Hepatocyte (in vitro differentiated cells): ENCODE measurements at places on chromosomes 7 and 10.

DNA sequence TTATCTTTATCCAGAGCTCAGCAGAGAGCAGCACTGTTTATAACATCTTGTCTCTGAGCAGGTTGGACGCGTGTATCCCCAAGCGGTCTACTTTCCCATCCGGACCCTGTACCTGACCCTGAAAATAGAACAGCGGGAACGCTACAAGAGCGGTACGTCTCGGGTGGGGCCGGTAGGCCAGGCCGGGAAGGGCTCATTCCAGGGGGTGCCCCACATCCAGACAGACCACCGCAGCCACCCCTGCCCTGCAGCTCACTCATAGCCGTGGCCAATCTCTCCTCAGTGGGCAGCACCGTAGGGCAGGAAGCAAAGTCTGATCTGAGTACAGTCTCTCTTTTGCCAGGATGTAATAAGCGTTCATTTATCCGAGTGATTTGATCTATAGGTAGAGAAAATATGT lies 113.7 kb downstream of the TRRAP start:
- DNase-seq, result no peak

GRCh38 chr7:81929386-81929785 lies 159.5 kb upstream of the HGF start:
- DNase-seq, result no peak

DNA sequence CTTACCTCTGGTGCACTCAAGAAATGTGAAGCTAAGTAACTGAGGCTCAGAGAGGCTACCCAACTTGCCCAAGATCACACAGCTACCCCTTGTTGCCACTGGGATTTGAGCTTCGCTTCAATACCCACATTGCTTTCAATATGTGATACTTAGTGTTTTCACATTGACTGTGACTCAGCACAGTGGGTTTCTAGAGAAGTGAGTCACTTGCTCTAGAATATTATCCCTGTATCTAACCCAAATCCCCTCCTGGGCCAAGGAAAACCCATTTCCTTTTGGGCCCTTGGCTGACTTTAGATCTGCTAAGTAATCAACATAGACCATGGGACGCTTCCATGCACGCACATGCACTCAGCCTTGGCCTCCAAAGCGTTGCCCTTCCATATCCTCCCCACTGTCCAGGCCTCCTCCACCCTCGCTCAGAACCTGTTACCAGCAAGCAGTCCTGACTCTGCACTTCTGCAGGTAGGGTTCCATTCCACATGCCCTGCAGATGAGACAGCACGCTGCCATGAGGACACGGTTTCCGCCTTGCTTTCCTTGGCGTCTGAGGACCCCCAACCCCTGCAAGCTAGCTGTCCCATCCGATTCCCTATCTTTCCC lies 87.7 kb upstream of the CHST15 start:
- no peak for DNase-seq

DNA sequence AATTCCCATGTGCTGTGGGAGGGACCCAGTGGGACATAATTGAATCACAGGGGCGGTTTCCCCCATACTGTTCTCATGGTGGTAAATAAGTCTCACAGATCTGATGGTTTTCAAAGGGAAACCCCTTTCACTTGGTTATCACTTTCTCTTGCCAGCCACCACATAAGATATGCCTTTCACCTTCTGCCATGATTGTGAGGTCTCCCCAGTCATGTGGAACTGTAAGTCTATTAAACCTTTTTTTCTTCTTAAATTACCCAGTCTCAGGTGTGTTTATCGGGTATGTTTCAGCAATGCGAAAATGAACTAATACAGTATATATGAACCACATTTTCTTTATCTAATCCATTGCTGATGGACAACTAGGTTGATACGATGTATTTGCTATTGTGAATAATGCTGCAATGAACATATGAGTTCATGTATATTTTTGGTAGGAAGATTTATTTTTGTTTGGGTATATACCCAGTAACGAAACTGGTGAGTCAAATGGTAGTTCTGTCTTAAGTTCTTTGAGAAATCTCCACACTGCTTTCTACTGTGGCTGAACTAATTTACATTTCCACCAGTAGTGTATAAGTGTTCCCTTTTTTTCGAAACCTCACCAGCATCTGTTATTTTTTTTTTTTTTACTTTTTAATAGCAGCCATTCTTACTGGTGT lies 70.0 kb upstream of the HGF start:
- DNase-seq, result no peak

DNA sequence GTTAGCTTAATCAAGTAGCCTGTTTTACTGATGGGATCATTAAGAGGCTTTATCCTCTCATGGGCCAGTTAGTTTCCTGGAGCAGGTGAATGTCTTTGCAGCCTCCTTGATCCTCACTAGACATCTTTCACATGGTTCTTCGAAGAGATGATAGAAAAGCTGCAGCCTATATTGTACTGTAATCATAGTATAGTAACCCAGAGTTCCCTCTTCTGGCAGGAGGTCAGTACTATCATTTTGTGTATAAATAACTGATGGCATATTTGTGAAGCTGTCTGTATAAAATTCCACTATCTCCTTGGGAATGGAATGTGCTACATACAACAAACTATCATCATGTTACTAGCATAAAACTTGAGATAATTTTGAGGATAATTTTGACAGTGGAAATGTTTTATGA lies 123.8 kb upstream of the PRPS1L1 start:
- DNase-seq, result no peak

DNA sequence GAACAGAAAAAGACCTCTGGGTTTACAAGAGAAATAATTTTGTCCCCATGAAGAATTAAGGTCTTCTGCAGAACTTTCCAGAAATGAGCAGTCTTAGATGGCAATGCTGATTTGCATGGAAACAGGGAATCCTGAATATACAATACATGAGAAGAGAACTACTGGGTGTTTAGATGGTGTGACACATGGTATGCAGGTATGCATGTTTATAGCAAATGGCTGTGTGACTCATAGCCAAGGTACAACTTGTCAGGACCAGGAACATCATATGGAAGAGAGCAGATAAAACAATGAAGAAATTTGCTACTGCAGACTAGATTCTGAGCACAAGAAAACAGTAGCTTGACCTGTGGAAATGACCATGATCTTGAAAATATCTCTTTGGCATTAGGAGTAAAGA lies 907.8 kb downstream of the GATA3 start:
- DNase-seq, result peak; percentile 8

GRCh38 chr7:131219312-131220041 lies 108.2 kb upstream of the MKLN1 start:
- no peak for DNase-seq

DNA sequence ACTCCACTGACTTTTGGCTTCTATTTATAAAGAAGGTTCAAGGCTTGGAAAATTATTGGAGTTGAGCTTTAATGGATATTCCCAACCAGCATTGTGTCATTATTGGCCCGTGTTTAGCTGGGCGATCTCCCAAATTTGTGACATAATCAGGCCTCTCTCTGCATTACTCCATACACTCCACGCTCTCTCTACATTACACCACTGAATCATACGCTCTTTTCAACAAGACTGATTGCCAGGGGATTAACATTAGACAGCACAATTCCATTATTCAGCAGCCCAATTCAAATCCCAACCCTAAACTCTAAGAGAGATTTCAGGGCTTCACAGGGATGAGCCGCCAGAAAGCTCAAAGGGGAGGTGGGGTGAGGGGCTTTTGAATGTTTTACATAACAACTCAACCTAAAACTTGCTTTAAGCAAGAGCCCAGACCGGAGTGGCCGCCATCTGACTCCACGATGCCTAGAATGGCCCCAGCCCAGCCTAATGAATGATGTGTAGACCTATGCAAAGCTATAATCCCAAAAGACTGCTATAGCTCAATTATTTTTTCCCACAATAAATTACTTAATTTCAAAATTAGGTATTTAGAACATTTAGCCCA lies 61.8 kb downstream of the FGFR2 start:
- no peak for DNase-seq

- no peak for DNase-seq
Measured at GRCh38 chr7:117780832-117781231, 92.4 kb downstream of the CTTNBP2 start.

DNA sequence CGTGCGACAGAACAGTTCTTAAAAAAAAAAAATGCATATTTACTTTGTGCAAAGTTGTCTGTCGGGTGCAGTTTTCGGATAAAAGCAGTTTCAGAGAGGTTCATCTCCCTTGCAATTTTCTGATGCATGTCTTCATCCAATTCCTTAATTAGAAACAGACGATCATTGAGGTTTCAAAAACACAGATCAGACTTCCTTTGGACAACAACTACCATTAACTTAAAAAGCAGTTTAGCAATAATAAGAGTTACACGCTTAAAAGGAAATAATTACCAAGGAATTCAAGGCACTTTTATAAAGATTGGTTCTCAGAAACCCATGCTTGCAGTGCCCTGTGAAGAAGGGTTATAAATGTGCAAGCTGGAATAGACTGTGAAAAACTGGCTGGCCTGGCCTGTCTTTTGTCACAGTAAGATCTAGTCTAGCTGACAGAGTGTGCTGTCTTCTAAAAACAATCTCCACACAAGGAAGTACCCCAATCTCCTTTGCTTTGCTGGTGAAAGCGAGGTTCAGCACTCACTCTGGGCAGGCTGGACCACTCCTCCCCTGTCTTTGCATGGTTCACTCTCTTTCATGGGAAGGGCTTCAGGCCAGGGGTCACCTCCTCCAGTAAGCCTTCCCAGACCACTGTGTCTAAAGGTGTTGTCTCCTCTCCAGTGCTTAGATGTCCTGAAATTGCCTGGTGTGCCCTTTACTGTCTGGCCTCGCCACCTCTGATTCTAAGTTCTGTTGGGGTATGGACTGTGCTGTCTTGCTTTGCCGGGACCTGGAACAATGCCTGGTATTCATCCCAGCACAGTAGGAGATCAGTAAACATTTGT lies 34.8 kb upstream of the HNRNPH3 start:
- no peak for DNase-seq

GRCh38 chr10:3570131-3570729 lies 214.8 kb downstream of the KLF6 start:
- no peak for DNase-seq

GRCh38 chr10:122233857-122234348 lies 37.2 kb upstream of the BTBD16 start:
- no peak for DNase-seq

DNA sequence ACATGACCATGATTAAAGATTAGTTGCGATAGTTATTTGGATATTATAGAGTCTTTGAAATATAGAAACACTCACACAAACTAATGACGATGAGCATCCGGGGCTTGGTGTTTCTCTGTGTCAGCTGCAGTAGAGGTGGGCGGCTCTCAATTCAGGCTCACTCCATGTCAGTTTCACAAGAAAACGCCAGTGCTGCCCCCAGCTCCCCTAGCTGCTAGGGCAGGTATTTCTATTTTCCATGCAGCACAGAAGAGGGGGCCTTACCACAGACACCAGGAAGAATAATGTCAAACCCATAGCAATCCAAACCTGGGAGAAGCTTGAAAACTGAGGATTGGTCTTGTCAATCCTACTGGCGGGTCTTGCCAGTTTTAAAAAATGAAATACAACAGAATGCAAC lies 197.1 kb downstream of the PHTF2 start:
- no peak for DNase-seq

GRCh38 chr7:95906851-95907250 lies 134.5 kb downstream of the DYNC1I1 start:
- no peak for DNase-seq

- no peak for DNase-seq
Measured at GRCh38 chr10:35579726-35580422, 25.3 kb upstream of the GJD4 start.

GRCh38 chr7:122688400-122688998 lies 10.4 kb downstream of the RNF133 start:
- no peak for DNase-seq

GRCh38 chr7:1331561-1332467 lies 99.1 kb downstream of the UNCX start:
- no peak for DNase-seq

DNA sequence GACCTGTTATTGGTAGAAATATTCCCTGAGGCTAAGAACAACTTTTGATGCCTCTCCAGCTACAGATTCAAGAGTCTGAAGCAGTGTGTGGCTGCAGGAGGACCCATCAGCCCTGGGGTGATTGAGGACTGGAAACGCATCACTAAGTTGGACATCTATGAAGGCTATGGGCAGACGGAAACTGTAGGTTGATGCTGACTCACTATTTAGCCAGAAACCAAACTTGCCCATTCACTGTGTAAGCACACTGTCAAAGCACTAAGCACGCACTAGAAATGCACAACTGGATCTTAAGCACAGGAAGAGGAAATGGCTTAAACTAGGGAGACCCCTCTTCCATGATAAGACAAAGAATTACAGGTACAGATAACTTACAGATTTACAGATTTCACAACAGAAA lies 20.8 kb downstream of the ACSM6 start:
- no peak for DNase-seq

GRCh38 chr7:77740257-77740656 lies 44.0 kb downstream of the RSBN1L start:
- DNase-seq, result no peak

DNA sequence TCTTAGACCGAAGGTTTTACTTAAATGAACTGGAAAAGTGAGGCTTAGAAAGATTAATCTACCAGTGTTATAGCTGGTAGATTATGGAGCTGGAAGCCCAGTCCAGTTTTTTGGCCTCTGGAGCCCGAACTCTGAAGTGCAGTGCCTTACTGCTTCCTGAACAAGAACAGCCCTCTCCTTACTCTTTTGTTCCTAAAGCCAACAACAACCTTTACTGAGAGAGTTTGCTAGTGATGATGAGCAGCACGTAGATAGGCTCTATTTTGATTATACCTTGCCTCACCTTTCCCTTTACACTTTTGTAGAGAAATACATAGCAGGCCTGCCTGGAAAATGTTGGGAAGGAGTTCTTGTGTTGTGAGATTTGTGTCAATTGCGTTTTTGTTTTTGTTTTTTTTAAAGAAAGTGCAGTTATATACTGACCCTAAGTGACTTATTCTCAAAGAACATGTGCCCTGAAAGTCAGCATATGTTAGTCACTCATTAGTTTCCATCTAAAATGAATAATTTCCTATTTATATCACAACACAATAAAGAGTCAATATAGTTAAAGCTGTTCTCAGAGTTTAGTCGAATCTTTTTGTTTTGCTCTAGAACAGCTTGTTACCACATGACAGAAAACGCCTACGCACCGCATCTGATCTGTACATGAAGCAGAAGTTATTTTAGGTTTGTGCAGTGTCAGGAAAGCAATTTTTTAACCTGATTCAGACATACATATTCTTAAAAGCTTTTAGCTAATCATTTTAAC lies 33.0 kb downstream of the PLEKHA1 start:
- DNase-seq, result no peak

DNA sequence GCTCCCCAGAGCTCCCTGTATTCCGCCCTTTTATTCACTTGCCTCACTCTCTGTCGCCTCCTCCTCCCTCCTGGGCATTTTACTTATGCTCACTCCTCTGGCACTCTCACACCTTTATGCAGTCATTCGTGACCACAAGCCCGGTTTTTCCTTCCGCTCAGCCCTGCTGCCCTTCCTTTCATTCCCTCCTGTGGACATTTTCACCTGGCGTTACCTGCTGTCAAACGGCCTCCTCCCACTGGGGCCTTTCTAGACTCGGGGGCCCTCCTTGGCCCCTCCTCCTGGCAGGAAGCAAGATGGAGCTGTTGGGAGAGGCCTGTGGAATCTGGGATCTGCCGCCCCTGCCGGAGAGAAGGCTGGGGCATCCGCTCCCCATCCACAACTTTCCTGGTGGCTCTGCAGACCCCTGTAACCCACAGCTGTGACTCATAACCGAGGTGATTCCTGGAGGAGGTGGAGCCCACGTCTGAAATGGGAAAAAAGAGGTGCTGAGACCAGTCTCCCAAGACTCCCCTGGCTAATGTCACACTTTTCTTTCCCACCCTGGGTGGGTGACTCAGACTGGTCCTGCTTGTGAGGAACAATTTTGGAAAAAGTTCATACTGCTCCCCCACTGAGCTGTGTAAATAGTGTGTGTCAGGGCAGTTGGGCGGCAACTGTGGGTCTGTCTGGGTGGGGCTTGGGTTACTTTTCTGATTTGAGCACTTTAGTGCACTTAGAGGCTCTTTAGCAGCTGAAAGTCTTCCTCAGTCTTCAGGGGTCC lies 1.2 kb downstream of the VCL start:
- DNase-seq, result peak; percentile 88
